Foreskin keratinocyte (primary cell): ENCODE measurements at places on chromosomes 7 and 10.

DNA sequence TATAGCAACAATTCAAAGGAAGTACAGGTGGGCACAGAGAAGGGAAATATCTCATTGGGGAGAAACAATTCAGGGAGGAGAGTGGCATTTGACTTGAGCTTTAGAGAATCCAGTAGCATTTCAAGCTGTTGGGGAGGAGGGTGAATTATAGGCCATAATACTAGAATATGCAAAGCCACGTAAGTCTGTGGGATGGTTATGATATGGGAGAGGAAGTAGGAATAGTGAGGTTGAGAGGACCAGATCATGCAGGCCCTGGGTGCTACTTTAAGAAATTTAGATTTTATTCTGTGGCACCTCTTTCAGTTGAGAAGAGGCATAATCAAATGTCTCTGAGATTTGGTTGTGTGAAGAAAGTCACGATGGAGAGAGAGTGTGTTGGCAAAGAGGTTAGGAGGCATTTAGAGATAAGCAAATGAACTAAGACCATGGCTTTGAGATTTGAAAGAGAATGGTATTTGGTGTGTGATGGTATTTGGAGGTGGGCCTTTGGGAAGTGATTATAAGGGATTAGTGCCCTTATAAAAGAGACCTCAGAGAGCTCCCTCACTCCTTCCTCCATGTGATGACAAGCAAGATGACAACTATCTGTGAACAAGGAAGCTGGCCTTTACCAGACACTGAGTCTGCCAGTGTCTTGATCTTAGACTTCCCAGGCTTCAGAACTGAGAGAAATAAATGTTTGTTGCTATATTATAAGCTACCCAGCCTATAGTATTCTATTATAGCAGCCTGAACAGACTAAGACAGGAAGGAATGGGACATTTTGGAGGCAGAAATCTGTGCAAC is 15.1 kb downstream of the ADD3 start:
- DNase-seq, result no peak

- peak; percentile 40 for DNase-seq
These were observed 128.8 kb upstream of the DNAJB12 start for GRCh38 chr10:72483471-72483870.

GRCh38 chr7:76011442-76011861 is 17.1 kb upstream of the TMEM120A start:
- no peak for DNase-seq

GRCh38 chr7:96942112-96942511 is 63.2 kb upstream of the DLX6 start:
- no peak for DNase-seq

DNA sequence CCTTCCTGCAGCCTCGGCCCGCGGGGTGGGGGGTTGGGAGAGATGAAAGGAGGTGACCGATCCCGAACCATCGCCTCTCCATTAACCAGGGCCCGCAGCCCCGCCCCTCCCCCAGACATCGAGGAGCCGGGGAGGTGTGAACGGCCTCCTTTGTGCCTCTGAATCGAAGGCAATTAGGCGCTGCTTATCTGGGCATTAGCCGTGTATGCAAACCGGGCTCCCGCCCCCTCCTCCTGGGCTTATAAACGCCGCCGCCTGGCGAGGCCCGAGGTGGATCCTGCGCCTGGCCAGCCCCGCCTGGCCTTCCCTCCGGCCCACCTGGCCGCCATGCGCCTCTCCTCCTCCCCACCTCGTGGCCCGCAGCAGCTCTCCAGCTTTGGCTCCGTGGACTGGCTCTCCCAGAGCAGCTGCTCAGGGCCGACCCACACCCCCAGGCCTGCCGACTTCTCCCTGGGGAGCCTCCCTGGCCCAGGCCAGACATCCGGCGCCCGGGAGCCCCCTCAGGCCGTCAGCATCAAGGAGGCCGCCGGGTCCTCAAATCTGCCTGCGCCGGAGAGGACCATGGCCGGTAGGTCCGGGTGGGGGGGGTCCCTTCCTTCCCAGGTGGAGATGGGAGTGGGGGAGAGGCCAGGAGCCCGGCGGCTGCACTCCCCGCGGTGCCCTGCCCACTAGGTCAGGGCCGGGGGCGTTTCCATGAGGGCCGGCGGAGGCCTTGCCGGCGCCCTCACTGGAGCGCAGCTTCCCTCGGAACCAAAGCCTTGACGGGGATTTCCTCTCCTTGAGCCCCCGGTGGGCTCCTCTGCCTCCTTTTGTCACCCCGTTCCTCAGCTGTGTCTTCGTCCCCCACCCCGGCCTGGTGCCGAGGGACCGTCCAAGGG is at the start of gene VENTX:
Gene VENTX (plus strand): TSS at position 268 of the 878 bp plus-strand sequence. CDS start 60 bp downstream, at position 328.
- DNase-seq, result no peak

DNA sequence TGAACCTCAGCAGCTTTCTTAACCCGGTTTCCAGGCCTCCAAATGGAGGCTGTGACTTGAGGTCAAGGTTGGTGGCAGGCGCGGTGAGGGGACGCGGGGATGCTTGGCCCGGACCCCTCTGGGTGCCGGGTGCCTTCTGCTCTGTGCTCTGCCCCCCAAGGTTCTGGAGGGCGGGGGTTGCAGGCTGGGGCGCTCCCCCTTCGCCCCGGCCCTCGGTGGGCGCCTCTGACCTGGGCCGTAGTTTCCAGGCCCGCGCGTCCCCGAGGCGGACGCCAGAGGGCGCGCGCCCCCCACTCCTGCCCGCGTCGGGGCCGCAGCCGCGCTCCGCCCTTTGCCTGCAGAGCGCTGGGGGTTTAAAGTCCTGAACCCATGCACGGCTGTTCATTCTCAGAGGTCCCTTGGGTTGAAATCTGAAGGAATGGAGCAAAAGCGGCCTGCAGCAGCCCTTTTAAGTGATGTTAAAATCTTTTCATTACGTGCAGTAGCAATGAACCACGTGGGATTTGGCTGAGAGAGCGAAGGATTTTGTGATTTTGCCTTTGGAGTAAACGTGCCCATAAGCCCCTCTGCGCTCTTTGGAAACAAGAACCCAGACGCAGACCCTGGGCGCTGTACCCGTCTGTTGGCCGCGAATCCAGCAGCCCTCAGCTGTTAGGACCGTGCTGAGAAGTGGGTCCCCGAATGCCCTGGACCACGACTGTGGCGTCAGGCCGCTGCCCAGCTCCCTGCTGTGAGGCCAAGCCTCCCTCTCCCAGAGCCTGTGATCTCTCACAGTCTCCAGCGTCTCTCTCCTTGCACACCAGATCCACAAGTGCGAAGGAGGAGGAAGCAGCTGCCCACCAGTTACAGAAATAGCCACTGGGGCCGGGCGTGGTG is 135.0 kb downstream of the ACTR3B start:
- DNase-seq, result no peak

- no peak for DNase-seq
These were observed 12.9 kb downstream of the HTRA1 start for GRCh38 chr10:122474131-122474818.

- peak; percentile 13 for DNase-seq
These were observed 159.5 kb downstream of the PPP1R9A start for GRCh38 chr7:95066737-95067530.

GRCh38 chr10:49744091-49744685 is 17.9 kb downstream of the OGDHL start:
- DNase-seq, result no peak

- DNase-seq, result no peak
These were observed 38.0 kb upstream of the SLC25A13 start for GRCh38 chr7:96359876-96360275.

GRCh38 chr7:91512958-91513357 is 248.7 kb downstream of the FZD1 start:
- DNase-seq, result peak; percentile 18

DNA sequence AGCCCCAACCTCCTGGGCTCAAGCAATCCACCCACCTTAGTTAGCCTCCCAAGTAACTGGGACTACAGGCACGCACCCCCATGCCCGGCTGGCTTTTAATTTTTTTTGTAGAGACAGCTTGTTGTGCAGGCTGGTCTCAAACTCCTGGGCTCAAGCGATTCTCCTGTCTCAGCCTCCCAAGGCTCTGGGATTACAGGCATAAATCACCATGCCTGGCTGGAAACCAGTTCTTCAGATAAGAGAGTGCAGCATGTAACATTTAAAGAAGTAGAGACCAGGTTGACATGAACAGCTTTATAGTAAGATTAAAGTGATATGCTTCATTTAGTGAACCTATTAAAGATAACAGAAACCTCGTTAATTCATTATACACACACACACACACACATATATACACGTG is 167.9 kb upstream of the KAT6B start:
- DNase-seq, result no peak

DNA sequence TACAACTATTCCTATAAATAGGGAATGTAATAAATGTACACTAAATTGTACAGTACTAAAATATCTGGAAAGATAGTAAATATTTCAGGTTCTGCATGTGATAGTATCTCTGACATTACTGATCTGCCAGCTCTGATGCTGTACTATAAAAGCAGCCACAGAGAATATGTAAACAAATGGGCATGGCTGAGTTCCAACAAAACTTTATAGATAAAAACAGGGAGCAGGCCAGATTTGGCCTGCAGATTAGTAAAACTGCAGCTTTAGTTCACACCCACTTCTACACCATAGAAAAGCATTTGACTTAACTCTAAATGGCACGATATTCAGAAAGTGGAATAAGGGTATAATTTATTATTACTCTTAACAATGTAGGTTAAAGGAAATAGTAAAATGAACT is 18.8 kb upstream of the TLL2 start:
- DNase-seq, result no peak

GRCh38 chr10:11959966-11960365 is 82.6 kb downstream of the UPF2 start:
- DNase-seq, result no peak

GRCh38 chr10:116371737-116372136 is 47.5 kb downstream of the CCDC172 start:
- DNase-seq, result no peak

- peak; percentile 23 for DNase-seq
These were observed 20.0 kb upstream of the SMO start for GRCh38 chr7:129168231-129169021.

GRCh38 chr10:124306520-124306919 is 112.2 kb downstream of the OAT start:
- DNase-seq, result no peak

GRCh38 chr10:1115607-1115955 is 59.4 kb downstream of the WDR37 start:
- no peak for DNase-seq

DNA sequence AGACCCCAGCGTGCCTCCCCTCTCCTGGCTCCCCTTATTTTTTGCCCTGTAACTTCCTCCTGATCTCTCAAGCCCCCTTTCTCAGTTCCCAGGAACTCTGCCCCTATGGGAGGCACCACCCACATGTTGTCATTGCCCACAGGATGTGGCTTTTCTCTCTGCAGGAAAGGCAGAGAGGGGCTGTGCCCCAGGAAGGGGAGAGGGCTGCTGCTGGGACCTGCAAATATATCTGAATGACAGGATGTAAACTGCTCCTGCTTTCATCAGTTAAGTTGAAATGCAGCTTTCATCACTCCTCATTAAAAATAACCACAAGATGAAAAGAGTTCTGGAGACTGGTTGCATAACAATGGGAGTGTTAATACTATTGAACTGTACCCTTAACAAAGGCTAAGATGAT is 103.3 kb downstream of the CLEC2L start:
- DNase-seq, result no peak

DNA sequence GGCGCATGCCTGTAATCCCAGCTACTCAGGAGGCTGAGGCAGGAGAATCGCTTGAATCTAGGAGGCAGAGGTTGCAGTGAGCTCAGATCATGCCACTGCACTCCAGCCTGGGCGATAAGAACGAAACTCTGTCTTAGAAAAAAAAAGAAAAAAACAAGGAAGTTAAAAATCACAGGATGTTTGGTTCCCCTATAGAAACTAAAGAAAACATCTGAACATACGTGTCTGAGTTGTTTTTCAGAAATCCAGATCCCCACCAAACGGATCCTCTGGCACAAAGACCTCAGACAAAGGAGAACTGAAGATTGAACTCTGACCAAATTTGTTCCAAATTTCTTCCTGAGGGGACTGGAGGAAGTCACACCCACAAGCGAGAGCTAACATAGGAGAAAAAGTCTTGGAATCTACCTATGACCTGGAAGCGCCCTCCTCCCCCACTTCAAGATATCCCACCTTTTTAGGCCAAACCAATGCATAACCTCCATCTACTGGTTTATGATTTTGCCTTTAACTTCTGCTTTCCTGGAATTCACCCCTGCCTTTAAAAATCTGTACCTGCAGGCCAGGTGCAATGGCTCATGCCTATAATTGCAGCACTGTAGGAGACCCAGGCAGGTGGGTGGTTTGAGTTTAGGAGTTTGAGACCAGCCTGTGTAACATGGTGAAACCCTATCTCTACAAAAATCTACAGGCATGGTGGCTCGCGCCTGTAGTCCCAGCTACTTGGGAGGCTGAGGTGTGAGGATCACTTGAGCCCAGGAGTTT is 19.7 kb upstream of the SIRT1 start:
- no peak for DNase-seq

DNA sequence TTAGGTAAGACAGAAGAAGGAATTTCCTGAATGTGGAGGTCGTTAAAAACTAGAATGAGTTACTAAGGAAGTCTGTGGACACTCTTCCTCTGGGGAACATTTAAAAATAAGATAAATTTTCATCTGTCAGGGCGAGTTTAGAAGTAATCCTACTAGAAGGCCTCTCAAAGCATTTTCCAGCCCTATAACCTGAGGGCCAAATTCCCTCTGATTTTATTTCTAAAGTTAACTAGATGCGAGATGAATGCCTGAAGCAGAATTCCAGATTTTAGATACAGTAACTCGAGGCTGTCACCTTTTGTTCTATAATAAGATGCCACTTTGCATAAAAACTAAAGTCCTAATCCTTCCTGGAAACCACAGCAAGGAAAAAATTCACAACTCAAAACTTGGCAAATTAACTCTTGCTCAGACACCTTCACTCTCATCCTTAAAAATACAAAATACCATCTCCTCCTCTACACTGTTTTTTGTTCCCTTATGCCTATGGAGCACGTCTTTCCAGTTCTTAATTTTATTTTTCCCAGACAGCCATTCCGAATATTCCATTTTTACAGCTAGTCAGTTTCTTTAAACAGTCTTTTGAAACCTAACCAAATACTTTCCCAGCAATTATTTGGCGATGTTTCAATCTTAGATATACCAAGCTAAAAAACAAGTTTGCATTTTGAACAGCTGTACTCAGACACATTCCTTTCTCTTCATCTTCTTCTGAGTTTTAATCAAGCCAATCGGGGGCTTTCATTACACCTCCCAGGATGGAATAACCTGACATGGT is 420.7 kb upstream of the NFE2L3 start:
- no peak for DNase-seq

GRCh38 chr10:35015843-35016408 is 74.2 kb downstream of the CUL2 start:
- DNase-seq, result no peak

DNA sequence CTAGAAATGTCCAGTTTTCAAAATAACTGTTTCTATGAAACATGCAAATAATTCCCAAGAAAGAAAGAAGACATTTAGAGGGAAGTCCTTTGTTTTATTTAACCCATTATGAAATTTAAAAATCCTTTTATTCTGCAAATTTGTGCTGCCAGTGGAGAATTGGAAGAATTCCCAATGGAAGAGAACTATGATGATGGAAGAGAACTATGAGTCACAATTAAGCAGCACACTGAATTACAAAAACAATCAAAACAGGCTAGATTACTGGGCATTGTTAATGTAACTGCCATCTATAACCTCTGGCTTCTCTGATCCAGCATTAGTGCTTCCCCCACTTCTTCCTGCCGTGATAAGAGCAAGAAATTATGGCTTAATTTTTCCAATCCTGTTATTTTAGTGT is 126.2 kb upstream of the FEZF1 start:
- DNase-seq, result peak; percentile 7
